ENCODE measurements at places on chromosomes 1 and 21.

- no peak for DNase-seq
These were observed 195.3 kb downstream of the ZC3H11B start for GRCh38 chr1:219417610-219418009.

DNA sequence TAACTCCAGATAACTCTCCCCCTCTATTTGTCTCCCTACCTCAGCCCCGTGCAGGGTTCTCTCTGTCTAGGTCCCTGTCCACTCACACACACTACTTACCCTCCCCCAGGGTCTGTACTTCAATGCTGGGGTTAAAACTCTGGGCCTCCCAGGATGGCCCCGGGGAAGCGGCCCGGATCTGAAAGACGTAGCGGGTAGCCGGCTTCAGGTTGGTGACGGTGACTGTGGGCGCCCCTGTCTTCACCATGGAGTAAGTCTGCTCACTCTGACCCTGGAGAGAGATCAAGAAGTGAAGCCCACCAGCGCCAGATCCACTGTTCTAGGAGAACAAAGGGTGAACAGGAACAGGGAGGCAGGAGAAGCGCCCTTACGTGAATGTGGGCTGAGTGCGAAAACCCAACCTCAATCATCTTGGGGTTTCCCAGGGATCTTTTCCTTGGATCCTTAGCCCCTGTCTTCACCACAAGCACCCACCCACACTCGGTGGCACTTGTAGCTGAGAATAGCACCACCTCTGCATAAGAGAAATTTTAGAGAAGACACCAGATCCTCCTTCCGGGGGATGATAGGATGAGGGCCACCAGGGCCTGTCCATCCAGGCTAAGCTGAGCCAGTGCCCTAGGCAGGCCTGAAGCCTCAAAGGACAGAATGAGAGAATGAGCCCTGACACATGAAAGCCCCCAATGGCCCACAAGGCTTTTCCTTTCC is 33.5 kb downstream of the EPHA10 start:
- DNase-seq: no peak

- no peak for DNase-seq
These were observed 6.5 kb upstream of the CELA2B start for GRCh38 chr1:15469361-15469760.

DNA sequence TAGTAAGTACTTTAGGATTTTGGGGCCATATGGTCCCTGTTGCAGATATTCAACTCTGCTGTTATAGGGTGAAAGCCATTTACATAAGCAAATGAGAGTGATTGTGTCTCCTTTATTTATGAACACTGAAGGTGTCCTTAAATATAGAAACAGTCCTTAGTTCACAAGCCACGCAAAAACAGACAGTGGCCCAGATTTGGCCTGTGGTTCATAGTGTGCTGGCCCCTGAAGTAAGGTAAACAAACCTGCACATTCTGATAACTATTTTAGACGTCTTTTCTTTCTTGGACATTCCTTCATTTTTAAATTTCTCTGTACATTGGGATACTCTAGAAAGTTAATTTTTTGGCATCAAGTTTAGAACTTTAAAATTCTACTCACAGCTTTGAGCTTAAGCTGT is 23.5 kb downstream of the RAP1A start:
- no peak for DNase-seq

DNA sequence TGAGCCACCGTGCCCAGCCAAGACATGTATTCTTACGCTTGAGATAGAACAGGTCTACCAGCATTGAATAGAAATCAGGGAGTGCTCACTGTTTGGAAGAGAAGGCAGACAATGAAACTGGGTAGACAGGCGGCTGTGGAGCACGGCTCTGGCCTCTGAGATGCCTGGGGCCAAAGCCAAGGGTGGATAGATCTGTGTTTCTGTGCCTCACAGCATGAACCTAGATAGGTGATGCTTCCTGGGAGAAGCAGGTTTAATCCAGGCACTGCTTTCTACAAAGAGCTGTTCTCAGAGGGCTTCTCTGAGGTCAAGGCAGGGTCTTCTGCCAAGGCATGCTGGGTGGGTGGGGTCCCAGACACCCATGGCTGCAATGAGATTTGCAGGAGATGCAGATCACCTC is 24.6 kb upstream of the PRSS38 start:
- no peak for DNase-seq
